ENCODE measurements at places on chromosomes 1 and 21.

DNA sequence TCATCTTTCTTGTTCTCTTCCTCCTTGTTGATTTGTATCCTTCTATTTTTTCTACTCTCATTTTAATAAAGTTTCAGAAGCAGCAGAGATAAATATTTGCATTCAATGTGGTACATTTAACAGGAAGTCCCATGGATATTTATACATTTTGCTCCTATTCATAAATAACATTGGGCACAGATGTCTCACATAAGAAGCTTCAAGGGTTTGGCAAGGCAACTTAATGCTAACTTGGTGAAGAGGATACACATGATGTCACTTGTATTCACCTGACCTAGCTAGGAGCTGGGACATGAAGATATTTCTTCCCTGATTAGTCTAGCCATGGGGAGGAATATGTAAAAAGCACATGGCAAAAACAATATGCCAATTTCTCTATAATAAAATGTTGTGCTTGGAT lies 65.1 kb upstream of the DUSP10 start:
- DNase-seq, result no peak

DNA sequence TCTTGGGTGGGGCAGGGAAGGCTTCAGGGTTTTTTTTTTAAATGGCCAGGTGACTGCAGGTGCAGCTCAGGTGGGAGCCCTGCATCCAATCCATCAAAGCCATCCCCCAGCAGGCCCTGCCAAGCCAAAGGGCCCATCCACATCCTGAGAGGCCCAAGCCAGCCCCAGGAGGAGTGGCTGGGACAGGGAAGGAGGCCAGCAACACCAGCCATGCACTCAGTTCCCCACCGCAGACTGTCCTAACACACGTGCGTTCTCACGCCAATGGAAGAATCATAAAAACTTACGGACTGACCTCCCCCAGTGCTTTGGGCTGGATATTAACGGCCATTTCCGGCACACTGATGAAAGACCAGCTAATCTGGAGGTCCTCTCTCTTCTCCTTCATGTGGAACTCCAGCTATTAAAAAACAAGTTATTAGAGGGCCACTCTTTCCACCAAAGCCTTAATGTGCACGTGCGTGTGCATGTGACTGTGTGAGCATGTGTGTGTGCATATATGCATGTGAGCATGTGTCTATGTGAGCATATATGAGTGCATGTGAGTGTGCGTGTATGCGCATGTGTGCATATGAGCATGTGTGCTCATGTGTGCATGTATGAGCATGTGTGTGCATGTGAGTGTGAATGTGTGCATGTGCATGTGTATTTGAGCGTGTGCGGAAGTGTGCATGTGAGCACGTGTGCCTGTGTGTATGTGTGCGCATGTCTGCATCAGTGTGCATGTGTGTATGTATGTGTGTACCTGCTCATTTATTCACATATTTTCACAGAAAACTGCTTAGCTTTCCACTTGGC lies 35.1 kb downstream of the C2CD2 start:
- DNase-seq, result no peak

GRCh38 chr1:92483610-92484471 lies 2.9 kb downstream of the GFI1 start:
- DNase-seq, result no peak

DNA sequence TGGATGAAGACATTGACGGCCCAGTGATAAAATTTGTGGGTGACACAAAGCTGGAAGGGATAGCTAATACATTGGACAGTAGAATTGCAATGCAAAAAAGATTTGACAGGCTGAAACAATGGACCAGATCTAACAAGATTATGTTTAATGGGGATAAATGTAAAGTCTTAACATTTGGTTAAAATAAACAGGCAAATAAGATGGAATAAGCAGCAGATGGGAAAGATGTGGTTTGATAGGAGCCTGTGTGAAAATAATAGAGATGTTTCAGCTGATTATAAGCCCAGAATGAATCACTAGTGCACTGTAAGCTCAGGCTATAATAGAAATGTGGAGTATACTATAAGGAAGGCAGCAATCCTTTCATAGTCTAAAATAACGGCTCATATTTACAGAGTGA lies 66.2 kb upstream of the NHLH2 start:
- DNase-seq, result no peak

DNA sequence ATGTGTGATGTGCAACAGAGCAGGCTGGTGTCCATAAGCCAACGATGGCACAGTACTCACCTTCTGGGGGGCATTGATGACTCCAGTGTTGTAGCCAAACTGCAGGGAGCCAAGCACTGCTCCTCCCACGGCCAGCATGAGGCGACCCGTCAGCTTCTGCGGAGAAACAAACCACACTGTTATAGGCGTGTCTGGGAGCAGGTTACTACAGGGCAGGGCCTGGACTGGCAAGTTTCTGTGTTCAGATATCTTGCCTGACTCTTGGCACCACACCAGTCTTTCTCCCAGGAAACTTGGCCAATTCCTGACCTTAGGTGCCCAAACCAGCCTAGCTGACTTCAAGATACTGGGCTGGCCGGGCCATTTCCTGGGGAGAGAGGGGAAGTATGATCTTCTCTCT lies 15.5 kb downstream of the SLC2A1 start:
- DNase-seq, result no peak
